ENCODE measurements at places on chromosomes 4 and X.

DNA sequence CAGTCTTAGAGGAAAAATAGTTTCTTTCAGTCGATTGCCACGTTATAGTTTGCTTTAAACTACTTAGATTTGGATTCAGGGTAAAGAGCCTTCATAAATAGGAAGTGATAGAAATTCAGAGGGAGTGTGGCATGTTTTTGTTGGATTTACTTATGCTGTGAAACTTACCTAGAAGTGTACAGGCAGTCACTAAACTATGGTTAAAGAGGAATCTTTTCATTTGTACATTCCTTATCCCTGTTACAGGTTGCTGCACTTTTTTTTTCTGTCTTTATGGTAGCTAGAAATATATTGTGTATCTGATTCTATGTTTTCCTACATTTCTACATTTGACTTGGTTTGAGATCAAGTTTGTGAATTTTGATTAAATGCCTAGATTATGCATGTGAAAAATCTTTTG, 19.1 kb downstream of the WWC2 start:
- no peak for DNase-seq

- DNase-seq, result no peak
These were observed 58.0 kb downstream of the PPEF2 start for GRCh38 chr4:75844151-75844662.

DNA sequence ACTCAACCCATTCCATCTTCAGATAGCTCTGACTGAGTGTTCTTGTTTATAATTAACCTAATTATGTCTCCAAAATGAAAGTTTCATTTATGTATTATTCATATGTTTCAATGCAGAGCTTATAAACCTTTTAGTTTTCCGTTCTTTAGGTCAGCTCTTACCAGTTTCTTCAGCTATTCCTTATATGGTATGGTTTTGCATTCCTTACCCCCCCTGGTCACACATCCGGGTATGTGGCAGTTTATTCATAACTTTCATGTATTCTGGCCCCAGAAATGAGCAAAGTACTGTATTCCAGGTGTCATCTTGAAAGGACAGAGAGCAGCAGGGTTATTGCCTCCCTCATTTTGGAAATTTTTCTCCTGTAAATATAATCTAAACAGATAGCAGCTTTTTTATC, 16.8 kb upstream of the IGSF1 start:
- DNase-seq, result no peak

- DNase-seq, result no peak
These were observed 2.0 kb upstream of the LIMCH1 start for GRCh38 chr4:41535911-41536371.

- no peak for DNase-seq
These were observed 218.6 kb upstream of the HTR2C start for GRCh38 chrX:114365065-114365834.

GRCh38 chr4:147289181-147289580, 191.7 kb upstream of the EDNRA start:
- no peak for DNase-seq
